Activated CD4-positive, alpha-beta memory T cell treated with anti-CD3 and anti-CD28 coated beads, Interleukin-2, amount 10 ng/mL, durations not matched to agents 7 days and 5 days (primary cell): ENCODE measurements at places on chromosomes 13 and 19. TPM values are rescaled to one million over a fixed set of nuclear protein-coding genes. Genes with fewer than 3 reads are reported as not detected.

GRCh38 chr19:51542699-51543098, 11.2 kb upstream of the SIGLEC6 start:
- no peak for DNase-seq

- no peak for DNase-seq
Observed at GRCh38 chr13:87671753-87672605, 808 bp downstream of the SLITRK5 start.

DNA sequence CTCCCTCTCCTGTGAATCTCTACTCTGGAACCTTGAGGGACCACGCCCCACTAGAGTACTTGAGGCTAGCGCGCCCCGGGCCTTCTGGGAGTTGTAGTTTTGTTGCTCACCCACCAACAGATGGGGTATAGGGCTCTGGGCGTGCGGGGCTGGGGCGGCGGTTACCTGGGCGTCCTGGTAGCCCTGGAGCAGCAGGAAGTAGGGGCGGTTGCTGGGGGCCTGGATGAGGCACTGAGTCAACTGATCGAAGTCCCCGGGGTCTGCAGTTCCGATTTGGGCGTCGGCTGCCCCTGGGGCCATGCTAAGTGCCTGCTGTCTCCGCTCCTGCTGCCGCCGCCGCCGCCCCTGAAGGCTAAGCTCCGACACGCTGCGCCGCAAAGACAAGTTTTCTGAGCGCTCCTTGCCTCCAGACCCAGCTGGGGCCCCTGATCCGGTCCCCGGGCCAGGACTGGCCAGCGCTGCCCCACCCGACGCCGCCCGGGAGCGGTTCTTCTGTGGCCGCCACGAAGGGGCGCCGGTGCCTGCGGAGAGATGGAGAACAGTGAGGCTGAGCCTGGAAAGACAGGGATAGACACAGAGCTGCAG, 5.3 kb downstream of the RASIP1 start:
- DNase-seq, result no peak

DNA sequence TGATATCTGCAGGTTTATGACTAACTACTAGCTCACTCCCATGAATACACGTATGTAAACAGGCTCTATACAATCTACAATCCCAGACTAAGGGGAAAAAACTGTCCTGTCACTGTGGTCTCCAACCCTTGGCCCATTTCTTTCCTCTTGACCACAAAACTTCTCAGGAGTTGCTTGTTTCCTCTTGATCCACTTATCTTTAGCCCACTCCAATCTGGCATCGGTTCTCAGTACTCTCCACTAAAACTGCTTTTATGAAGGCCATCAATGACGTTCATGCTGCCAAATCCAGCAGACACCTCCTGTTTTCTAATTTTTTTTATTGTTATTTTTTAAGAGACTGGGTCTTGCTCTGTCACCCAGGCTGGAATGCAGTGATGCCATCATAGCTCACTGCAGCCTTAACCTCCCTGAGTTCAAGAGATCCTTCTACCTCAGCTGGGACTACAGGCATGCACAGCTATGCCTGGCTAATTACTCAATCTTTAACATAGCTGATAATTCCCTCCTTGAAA, 31.9 kb upstream of the USPL1 start:
- no peak for DNase-seq

DNA sequence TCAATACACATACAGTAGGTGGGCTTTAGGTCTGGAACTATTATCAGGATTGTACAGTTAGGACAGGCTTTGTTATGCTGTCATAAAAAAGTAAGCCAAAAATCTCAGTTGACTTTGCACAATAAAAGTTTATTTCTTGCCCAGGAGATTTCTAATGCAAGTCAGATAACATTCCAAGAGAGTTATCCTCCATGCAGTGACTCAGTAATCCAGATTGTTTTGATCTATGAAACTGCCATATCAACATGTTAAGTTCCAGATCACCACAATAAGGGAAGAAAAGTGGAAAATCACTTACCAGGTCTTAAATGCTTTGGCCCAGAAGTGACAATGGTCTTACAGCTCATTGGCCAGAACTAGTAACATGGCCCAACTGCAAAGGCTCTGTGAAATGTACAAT, 636.2 kb upstream of the KLF12 start:
- no peak for DNase-seq

GRCh38 chr19:39802958-39803357, 24.3 kb downstream of the LEUTX start:
- no peak for DNase-seq

DNA sequence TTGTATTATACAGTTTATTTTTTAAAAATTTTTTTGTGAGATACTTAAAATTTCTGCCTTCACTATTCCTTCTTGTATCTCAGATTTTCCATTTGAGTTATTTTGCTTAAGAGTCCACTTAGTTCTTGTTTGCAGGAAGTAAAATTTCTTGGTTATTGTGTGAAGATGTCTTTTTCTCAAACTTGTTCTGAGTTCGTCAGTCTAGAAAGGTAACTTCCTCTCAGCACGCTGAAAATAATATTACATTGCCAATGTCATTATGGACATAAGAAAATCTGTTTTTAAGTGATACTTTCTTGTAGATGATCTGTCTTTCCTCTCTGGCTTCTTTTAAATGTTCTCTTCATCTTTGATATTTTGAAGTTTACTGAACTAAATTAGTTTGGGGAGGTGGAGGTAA, 731.7 kb upstream of the GPC6 start:
- DNase-seq, result no peak

The AMH gene
- 4.6 TPM for total RNA-seq

The DPP9 gene
- total RNA-seq, result 67.6 TPM

The MCF2L gene
- total RNA-seq, result 0.86 TPM
